ENCODE measurements at places on chromosomes 7 and 10. TPM values are rescaled to one million over a fixed set of nuclear protein-coding genes. Genes with fewer than 3 reads are reported as not detected.

CFAP43 gene
- total RNA-seq: 1.4 TPM

DOCK4 gene
- total RNA-seq: 46.5 TPM

TUBAL3 gene
- total RNA-seq: 0.16 TPM

BMPER gene
- total RNA-seq: 18.9 TPM

ADAM22 gene
- 32.5 TPM for total RNA-seq

PYROXD2 gene
- 15.0 TPM for total RNA-seq

NET1 gene
- 108 TPM for total RNA-seq

JCAD gene
- 52.0 TPM for total RNA-seq

FLNC gene
- 136 TPM for total RNA-seq

RELN gene
- total RNA-seq: 26.3 TPM

NKX1-2 gene
- not detected for total RNA-seq

OSBPL3 gene
- 4.9 TPM for total RNA-seq

BTBD16 gene
- total RNA-seq: 2.6 TPM

ASB10 gene
- total RNA-seq: not detected

FBXO24 gene
- 1.6 TPM for total RNA-seq

FAM25G gene
- not detected for total RNA-seq

KIF11 gene
- 26.6 TPM for total RNA-seq

LLCFC1 gene
- total RNA-seq: not detected

FAM25A gene
- not detected for total RNA-seq

SRGN gene
- 67.7 TPM for total RNA-seq

ZCCHC24 gene
- 43.5 TPM for total RNA-seq

PIP gene
- total RNA-seq: not detected

CDH23 gene
- 9.9 TPM for total RNA-seq

CDK5 gene
- total RNA-seq: 6.7 TPM

BHLHA15 gene
- not detected for total RNA-seq

SMKR1 gene
- total RNA-seq: not detected

SCART1 gene
- total RNA-seq: 3.3 TPM

TMEM178B gene
- 2.0 TPM for total RNA-seq

CLCN1 gene
- 0.16 TPM for total RNA-seq

MGMT gene
- 28.5 TPM for total RNA-seq

KIAA1549 gene
- 4.6 TPM for total RNA-seq

JAKMIP3 gene
- 0.37 TPM for total RNA-seq

SPDYE11 gene
- total RNA-seq: not detected

GSTO2 gene
- total RNA-seq: 6.5 TPM
